ENCODE measurements at places on chromosomes 5 and 9.

DNA sequence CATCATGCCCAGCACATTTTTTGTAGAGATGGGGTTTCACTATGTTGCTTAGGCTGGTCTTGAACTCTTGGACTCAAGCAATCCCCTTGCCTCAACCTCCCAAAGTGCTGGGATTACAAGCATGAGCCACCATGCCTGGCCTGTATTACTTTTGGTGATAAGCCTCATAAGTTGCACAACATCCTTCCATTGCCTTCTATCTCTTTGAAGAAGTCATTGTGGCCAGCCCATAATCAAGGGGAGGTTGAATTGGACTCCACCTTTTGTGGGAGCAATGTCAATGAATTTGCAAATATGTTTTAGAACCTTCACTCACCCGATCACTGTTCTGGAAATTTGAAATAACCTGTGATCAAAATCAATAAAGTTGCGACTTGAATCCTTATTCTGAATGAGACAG is 104.3 kb upstream of the CLINT1 start:
- no peak for DNase-seq

DNA sequence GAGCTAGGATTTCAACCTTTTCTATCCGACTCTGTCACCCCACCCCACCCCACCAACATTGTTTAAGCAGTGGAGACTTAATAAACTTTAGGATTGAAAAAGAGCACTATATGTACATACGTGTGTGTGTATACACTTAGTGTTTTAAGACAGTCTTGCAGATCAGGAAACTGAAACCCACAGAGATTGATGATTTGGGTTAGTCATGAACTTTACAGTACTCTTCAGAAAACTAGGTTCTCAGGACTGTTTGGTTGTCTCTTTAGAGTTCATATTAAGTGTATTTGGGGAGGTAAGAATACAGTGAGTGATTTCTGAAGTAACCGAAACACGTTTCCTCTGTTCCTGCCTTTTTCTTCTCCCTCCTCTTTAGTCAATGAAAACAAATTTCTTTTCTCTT is 1043.1 kb downstream of the TLE1 start:
- no peak for DNase-seq

- no peak for DNase-seq
These were observed 20.3 kb upstream of the GRAMD2B start for GRCh38 chr5:126402621-126403555.

GRCh38 chr5:133730346-133730745 is 118.0 kb upstream of the FSTL4 start:
- no peak for DNase-seq

GRCh38 chr5:34610546-34610945 is 45.6 kb upstream of the RAI14 start:
- no peak for DNase-seq

DNA sequence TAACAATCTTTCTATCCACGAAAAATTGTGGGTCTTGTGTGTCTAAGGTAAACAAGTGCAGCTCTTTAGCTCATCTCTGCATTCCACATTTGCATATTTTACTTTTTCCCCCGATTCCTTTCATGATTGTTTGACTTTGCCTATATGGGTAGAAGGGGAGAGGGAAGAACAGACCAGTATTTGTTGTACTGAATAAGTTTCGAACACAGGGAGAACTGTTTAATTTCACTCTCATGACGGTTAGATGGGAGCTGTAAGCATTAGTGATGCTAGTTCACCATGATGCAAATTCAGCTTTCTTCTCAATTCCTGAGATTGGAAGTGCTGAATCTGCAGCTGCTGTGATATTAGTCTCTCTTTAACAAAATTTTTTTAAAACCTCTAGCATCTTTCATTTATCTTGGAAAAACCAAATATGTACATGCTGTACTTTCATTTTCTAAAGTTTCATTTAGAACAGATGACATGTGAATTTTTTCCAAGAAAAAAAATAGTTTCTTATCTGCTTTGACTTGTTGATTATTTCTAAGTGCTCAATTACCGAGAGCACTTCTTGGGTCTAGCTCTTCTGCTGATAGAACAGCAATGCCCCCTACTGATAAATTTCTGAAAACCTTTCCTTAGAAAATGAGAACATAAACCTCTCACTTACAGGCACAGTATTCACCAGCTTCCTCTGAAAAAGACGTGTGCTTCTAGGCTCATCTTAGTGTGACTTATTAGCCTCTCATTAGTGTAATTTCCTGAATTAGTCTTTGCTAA is 149.5 kb downstream of the BAAT start:
- peak; percentile 16 for DNase-seq

- no peak for DNase-seq
These were observed 193.6 kb upstream of the DAB2 start for GRCh38 chr5:39618391-39618790.

GRCh38 chr9:1070692-1071091 is 20.5 kb downstream of the DMRT2 start:
- no peak for DNase-seq

DNA sequence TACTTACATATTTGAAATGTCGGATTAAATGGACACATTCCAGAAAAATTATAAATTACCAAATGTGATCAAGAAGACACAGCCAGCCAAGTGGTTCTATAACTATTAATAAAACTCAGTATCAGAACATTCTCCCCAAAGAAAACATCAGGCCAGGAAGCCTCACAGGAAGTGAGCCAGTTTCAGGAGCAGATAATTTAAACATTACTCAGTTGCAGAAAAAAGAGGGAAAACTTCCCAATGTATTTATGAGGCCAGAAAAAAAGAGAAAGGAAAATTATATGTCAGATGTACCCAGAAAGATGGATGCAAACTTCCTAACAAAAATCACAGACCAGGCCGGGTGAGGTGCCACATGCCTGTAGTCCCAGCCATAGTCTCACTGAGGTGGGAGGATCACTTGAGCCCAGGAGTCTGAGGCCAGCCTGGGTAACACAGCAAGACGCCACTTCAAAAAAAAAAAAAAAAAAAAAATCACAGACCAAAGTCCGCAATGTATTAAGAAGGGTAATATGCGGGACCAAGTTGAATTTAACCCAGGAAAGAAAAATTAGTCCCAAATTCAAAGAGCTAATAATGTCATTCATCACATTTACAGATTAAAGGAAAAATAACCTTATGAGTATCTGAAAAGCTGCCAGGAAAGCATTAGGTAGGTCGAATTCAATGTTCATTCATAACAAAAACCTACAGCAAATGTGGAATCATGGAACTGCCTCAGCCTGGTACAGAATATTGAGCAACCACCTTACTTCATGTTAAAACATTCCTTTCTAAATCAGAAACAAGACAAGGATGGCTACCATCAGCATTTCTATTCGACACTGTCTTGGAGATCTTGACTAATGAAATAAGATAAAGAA is 37.2 kb upstream of the NRARP start:
- peak; percentile 32 for DNase-seq

DNA sequence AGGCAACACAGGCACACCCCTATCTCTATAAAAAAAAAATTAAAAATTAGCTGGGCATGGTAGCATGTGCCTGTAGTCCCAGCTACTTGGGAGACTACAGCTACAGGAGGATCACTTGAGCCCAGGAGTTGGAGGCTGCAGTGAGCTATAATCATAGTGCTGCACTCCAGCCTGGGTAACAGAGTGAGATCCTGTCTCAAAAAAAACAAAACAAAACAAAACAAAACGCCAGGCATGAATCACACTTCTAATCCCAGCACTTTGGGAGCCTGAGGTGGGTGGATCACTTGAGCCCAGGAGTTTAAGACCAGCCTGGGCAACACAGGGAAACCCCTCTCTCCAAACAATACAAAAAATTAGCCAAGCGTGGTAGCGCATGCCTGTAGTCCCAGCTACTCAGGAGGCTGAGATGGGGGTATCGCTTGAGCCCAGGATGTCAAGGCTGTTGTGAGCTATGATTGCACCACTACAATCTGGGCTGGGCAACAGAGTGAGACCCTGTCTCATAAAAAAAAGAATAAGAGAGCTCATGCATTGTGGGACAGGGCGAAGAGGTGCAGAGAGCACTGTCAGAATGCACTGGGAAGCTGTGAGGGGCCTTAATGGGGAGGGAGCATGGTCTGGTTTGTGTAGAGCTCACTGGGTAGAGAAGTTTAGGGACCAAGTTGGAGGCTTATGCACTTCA is 8.4 kb upstream of the SAP30L start:
- DNase-seq: no peak

- no peak for DNase-seq
These were observed 196.6 kb downstream of the PAPPA start for GRCh38 chr9:116350213-116350612.

GRCh38 chr9:82410306-82410705 is 421.7 kb downstream of the SPATA31D1 start:
- peak; percentile 10 for DNase-seq

DNA sequence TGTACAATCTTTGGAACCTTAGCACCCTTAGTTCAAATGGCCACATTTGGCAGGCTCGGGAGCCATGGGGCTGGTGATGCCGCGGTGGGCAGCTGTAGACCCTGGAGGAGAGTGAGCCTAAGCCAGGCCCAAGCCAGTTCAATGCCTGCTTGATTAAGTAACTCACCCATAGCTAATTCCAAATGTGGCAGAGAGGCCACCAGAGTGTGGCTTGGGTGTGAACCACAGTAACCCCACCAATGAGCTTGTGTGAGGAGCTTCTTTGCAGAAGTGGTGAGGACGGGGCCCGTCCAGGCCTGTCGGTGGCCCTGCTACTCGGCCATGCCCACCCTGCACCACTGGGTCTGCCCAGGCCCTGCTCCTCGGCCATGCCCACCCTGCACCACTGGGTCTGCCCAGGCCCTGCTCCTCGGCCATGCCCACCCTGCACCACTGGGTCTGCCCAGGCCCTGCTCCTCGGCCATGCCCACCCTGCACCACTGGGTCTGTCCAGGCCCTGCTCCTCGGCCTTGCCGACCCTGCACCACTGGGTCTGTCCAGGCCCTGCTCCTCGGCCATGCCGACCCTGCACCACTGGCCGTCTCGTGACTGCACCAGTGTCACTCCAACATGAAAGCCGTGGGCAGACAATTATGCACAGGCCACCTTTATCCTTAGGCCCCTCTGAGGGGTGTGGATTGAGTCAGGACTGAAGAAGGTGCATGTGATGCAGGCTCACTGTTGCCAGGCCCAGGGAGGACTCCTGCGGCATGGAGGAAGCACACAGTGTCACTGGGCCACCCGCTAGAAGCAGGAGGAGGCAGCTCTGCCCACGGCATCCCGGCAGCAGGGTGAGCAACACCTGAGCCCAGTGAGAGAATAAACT is 75.4 kb downstream of the MRPL36 start:
- no peak for DNase-seq

DNA sequence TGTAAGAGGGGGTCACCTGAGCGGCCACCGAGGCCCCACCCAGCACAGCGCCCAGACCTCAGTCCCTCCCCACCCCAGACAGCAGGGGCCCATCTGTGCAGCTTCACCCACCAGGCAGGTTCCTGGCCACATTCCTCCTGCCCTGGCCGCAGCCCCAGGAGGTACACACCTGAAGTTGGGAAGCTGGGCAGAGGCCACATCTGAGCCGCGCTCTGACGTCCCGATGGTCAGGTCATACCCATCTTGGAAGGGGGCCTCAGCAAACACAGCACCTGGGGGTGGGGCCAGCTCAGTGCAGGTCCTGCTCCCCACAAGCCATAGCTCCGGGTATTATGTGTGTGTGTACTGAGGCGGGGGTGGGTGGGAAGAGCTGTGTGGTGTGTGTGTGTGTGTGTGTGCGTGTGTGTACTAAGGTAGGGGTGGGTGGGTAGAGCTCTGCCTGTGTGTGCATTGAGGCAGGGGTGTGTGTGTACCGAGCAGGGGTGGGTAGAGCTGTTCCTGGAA is 5.6 kb downstream of the SPOUT1 start:
- no peak for DNase-seq

GRCh38 chr5:88093765-88094164 is 174.9 kb downstream of the TMEM161B start:
- no peak for DNase-seq

GRCh38 chr5:1768283-1769000 is 31.2 kb downstream of the MRPL36 start:
- DNase-seq: no peak

DNA sequence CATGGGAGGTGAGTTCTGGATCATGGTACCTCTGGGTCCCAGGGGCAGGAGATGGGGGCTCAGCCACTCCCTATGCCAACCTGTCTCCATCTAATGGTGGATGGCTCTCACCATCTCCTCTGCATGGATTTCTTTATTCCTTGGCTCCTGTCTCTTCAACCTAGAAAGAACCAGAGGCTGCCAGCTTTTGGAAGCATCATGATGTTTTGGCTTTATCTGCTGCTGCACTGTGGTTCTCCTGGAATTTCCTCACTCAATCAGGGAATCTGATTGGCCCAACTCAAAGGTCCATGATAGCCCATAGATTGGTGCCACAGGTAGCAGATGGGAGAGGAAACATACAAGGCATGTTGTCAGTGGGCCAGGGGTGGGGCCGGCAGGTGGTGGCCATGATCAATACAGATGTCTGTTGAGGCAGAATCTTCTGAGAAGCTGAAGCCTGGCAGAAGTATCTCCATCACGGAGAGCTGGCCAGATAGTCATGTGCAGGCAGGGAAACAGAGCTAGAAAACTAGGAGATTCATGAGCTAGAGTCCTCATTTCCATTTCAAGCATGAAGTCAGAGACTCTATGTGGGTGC is 158.2 kb downstream of the MACROH2A1 start:
- DNase-seq: no peak

Data from EL (cell line).